ENCODE measurements at places on chromosomes 2 and 18.

- DNase-seq, result no peak
Observed at GRCh38 chr18:76977684-76978232, 154.8 kb downstream of the MBP start.

GRCh38 chr2:17853799-17854198 lies 24.7 kb upstream of the KCNS3 start:
- no peak for DNase-seq

- DNase-seq, result peak; percentile 44
Observed at GRCh38 chr2:225270861-225271260, 128.6 kb upstream of the NYAP2 start.

DNA sequence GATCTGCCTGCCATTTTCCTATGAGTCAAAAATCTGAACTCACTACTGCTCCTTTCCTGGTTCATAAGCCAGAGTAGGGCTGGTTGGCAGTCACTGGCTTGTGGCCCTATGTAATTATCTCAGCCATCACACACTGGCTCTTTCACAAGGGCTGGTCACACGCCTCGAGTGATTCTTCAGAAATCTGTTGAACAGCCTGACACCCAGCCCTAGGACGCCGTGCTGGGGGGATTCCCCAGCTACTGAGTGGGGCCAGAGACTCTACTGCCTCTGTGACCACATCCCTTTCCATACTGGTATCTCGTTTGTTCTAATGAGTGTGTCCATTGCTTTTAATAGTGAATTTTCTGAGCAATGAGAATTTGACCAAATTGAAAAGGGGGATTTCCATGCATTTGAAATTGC lies 45.8 kb upstream of the RBM44 start:
- DNase-seq, result no peak

GRCh38 chr2:17065536-17065935 lies 399.9 kb upstream of the CYRIA start:
- no peak for DNase-seq

GRCh38 chr2:174292908-174293307 lies 41.8 kb upstream of the SP9 start:
- no peak for DNase-seq

DNA sequence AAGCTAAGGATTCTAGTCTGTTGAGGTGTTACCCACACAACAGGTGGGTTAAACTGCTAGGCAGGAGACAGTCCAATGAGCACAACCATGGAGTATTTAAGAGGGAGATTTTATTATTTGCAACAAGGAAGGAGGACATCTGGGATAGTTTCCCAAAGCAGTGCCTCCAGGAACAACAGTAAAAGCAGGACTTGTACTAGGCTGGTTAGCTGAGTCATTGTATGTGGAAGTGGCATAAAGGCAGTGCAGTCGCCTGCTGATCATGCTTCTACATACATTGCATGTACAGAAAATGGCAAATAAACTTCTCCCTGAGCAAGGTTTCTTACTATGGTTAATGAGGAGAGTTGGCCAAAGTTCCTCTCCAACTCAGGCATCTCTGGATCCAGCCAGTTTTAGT lies 46.1 kb upstream of the CYTIP start:
- no peak for DNase-seq

DNA sequence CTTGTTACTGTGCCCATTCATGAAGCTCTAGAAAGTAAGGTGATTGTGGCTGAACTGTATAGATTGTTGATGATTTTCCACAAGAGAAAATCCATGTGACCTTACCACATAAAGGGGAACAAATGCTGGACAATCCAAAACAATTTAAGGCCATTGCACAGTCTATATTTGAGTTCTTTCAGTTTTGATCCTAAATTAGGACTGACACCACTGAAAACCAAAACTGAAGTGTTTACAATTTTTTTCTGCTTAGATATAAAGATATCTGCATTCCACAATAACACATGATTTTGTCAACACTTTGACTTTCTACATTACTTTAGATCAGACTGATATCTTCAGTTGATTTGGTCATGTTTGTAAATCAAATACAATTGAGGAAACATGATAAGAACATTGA lies 123.6 kb upstream of the SLC38A11 start:
- no peak for DNase-seq

GRCh38 chr18:12515550-12515949 lies 107.8 kb downstream of the PRELID3A start:
- DNase-seq, result no peak

- peak; percentile 84 for DNase-seq
Observed at GRCh38 chr2:127415593-127416505, 2.4 kb upstream of the PROC start.

- DNase-seq, result no peak
Observed at GRCh38 chr2:224937887-224938286, 104.4 kb downstream of the DOCK10 start.

DNA sequence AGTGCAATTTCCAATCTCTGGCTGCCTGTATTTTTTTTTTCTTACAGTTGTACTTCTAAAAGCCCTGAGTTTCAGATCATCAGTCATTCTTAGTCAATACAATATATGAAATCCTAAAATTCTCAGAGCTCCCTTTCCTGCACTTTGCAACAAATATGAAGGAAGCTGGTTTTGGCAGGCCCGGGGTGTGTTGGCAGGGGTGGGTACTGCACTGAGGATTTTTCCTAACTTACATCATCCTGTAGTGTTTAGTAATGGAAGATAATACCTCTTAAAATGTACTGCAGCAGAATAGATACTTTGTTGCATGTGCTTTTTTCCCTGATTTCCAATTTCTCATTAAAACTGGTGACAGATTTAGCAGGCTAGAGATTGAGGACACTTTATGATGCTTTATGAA lies 374.6 kb downstream of the PTH2R start:
- no peak for DNase-seq

DNA sequence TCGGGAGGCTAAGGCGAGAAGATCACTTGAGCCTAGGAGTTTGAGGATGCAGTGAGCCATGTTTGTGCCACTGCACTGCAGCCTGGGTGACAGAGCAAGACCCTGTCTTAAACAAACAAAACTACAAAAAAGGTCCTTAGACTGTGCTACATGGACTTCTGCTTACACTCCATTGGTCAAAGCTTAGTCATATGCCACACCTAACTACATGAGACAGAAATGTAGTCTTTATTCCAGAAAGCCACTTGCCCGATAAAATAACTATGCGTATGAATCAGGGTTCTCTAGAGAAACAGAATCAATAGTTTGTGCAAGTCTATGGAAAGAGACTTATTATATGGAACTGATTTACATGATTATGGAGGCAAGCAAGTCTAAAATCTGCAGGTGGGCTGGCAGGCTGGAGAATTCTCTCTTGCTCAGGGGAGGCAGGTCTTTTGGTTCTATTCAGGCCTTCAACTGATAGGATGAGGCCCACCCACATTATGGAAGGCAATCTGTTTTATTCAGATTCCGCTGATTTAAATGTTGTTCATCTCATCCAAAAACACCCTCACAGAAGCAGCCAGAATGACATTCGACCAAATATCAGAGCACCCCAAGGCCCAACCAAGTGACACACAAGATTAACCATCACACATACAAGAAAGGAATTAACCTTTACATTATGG lies 114.4 kb upstream of the SIX2 start:
- DNase-seq, result no peak

GRCh38 chr18:61333271-61333745 lies at the start of gene CDH20:
Gene CDH20, plus strand, starts transcription at chr18:61333430.
- no peak for DNase-seq

DNA sequence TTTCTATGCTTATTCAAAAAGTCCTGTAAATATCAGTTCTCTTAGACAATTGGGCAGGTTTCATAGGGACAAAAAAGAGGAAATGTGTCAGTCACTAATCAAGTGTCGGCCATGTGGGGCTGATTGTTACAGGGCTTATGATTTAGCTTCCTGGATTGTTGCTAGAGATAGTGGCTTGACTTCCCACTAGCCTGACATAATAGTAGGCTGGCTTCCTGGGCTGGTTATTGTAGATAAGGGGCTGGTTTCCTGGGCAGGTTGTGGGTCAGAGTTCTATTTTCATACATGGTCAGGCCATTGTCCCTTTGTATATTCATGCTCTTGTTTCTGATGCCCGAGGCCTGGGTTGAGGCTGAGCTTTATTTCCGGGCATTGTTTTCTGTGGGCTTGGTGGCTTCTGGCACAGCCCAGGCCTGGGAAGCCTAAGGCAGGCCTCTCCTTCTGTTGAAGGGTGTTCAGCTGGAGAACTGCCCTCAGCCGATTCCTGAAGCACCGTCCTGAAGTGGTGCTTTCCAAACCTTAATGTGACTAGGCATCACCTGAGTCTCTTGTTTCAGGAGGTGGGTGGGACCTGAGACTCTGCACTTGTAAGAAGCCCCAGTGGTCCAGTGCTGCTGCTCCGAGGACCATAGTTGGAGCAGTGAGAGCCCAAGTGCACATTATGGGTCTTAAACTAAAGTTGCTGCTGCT lies 37.0 kb downstream of the CD8B2 start:
- DNase-seq, result no peak

DNA sequence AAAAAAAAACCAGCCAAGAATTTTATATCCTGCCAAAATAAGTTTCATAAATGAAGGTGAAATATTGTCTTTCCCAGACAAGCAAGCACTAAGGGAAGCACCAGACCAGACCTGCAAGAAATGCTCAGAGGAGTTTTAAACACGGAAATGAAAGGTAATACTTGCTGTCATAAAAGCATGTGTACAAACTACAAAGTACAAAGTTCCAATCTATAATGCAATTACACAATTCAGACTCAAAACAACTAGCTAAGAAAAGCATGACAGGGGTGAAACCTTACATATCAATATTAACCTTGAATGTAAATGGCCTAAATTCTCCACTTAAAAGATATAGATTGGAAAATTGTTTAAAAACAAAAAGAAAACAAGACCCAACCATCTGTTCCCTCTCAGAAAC lies 45.0 kb upstream of the ASXL3 start:
- no peak for DNase-seq

- DNase-seq, result no peak
Observed at GRCh38 chr2:9830685-9831410, 12.4 kb upstream of the TAF1B start.

DNA sequence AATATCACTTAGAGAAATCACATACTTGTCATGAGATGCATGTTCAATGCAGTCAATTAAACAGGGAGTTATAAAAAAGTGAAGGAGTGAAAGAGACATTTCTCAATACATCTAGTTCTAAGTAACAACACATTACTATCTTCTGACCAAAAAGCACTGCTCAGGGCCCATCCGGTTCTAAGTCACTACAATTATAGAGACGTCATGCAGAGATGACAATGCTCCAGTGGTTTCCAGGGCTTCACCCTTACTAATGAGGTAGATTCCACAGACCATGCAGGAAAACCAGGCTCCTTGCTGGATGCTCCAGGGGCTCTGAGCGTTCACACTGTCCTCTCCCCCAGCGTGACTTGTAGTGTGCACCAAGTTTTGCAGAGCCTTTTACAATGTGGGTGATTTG lies 88.0 kb downstream of the FTCDNL1 start:
- DNase-seq, result no peak

- no peak for DNase-seq
Observed at GRCh38 chr2:145194673-145195072, 674.8 kb upstream of the ZEB2 start.

DNA sequence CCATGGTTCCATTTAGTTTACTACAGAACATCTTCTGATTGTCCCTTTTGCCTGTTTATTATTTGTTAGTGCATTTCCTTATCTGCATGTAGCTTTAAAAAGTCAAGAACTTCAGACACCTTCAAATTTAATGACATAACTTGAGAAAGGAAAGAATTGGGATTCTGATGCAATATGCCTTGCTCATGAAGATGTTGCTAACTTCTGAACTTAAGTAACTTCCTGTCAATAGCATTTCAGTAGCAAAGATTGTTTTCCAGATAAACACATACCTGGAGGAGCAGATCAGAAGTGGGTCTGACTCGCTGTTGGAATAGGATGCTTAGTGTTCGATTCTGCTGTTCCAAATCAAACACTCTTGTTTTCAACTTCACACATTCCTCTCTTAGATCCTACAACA lies 190.2 kb upstream of the LYPD1 start:
- no peak for DNase-seq

Measured in CD4-positive, alpha-beta T cell treated with Interferon gamma for 1 hour (primary cell).